Stimulated activated CD4-positive, alpha-beta T cell treated with anti-CD3 and anti-CD28 coated beads, TNF-alpha, amount 100 ng/mL, for 4 hours (primary cell): ENCODE measurements at places on chromosomes 11 and 22.

- no peak for DNase-seq
Measured at GRCh38 chr11:3124821-3125220, 40.3 kb downstream of the OSBPL5 start.

GRCh38 chr11:70914496-70914895 is 337.9 kb downstream of the SHANK2 start:
- no peak for DNase-seq

- no peak for DNase-seq
Measured at GRCh38 chr22:18984564-18984963, 48.5 kb upstream of the PRODH start.

DNA sequence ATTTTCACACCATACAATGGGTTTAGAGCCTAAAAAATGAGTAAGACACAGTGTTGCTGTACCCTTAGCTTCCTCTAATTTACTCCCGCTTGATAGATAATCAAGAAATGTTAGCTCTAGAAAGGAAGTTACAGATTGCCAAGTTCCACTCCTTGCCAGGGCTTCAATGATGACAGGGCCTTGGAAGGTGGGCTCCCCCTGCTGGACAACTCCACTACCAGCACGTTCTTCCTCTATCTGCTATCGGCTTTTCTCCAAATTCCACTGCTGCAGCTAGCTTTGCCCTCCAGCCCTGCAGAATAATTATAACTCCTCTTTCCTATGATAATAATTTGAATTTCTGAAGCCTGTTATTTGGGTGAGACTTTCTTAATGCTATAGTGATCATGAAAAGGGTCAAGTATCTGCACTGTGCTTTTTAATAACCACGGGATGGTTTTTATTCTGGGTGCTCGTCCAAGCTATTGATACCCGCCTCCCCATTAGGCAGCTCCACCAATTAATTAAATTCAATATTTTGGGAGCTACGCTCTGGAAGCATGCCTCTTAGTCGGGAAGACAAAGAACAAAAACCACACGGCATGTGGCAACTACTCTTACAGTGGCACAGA is 9.0 kb downstream of the SYN3 start:
- peak; percentile 31 for DNase-seq

DNA sequence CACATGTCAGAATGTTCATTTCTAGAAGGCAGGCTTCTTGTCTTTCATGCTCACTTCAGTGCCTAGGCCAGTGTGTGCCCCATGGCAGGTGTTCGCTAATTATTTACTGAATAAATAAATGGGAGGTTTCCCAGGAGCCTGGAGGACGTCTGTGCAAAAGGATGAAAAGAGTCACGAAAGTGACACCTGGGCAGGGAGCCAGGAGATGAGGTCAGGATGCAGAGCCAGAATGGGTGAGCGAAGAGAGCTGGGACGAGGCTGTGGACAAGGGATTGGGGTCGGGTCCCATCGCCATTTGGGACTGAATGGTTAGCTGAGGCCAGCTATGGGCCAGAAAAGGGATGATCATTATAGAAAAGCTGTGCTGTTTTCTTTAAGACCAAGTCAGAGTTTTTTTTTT is 560.4 kb downstream of the TBC1D22A start:
- no peak for DNase-seq

GRCh38 chr11:128483211-128483788 is 104.1 kb downstream of the ETS1 start:
- DNase-seq: no peak

GRCh38 chr22:33112580-33112979 is 54.4 kb upstream of the SYN3 start:
- no peak for DNase-seq

- DNase-seq: no peak
Measured at GRCh38 chr11:102530558-102530957, at the start of gene MMP7. MMP7 (minus strand) TSS chr11:102530747; CDS start chr11:102530700, 47 bp downstream.

DNA sequence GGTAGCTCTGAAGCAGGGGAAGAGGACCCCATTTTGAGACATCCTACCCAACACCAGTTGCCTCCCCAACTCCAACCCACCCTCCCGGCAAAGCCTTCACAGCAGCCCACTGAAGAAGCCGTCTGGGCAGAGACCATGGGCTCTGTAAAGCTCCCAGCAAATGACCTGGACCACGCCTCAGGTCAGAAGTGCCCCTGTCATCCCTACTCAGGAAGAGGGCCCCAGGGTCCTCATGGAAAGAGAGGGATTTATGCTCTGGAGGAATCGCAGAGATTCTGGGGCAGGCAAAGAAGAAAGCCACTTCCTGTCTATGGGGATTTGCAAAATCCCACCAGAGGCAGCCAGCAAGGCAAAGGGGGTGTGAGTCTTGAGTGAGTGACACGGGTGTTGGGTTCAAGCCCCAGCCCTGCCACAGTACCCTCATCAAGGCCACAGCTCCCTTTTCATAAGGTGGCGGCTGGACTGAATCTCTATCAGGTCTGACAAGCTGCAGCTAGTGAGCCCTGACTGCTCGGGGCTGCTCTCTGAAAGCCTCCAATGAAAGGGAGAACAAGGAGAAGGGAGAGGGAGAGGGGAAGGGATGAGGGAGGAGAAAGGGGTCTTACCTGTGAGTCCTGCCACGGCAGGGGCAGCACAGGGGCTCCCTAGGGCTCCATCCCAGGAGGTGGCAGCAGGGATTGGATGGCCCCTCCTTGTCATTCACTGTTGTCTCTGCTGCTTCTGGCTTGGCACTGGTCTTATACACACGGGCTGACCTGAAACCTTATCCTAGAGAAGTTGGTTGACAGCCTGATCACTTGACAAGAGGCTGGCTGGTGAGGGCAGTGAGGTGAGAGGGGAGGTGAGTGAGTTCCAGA is at the start of gene UCP3:
Gene UCP3, minus strand, starts transcription at position 713 of the 857 bp plus-strand sequence. CDS start 2,043 bp downstream, outside the sequence.
- DNase-seq: no peak

DNA sequence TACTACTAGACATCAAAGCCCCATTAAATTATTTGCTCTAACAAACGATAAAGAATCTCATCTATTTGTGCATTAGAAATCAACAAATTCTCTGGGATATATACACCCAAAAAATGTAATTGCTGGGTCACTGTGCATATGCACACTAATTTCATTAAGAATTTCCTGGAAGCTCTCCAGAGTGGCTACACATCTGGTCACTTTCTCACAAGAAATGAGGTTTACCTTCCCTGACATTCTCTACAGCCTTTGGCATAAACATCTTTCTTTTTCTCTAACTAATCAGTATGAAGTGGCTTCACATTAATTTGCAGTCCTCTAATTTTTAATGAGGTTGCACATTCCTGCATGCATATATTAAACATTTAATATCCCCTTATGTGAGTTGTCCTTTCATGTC is 150.8 kb upstream of the ANO5 start:
- no peak for DNase-seq

GRCh38 chr11:85105868-85106267 is 521.3 kb downstream of the DLG2 start:
- DNase-seq: no peak

DNA sequence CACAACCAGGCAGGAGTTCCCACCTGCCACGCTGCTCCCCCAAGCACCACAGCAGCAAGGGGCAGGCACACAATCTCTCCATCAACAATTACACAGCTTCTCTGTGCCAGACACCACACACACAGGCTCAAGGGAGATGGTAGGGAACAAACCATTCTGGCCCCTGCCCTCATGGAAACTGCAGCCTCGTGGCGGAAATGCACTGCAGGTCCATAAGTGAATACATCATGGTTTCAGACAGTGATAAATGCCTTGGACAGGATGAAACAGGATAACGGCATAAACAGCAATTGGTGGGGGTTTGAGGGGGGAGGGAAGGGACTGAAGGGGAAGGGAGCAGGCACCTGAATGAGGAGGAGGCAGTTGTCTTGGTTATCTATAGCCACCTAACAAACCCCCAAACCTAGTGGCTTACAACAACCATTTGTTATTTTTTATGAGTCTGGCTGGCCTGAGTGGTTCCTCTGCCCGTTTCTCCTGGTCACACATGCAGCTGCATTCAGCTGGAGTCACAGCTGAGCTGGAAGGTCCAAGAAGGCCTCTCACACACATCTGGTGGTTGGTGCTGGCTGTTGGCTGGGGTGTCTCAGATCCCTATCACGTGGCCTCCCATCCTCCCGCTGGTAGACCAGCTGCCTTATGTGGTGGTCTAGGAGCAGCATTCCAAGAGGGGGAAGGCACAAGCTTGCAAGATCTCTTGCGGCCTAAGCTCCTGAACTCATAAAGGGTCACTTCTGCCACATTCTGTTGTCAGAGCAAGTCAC is 15.0 kb upstream of the YWHAH start:
- no peak for DNase-seq

- DNase-seq: no peak
Measured at GRCh38 chr11:98568013-98568412, 452.7 kb upstream of the CNTN5 start.

DNA sequence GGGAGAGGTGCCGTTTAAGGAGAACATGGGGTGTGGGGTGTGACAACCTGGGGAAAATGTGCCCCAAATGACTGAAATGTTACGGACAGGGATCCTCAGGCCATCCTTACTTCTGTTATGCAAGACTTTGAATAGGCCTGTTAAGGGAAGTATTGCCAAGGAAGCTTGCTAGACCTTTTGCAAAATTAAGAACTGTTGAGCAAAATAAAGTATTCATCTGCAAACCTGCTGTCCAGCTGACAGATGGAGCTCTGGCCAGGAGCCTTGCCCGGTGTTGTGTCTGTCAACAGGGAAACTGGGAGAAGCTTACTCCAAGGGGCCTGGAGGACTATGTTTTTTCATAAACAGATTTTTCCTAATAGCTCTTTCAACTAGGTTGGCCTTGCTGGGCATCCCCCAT is 48.0 kb downstream of the FAT3 start:
- no peak for DNase-seq

GRCh38 chr22:35620624-35621251 is 3.6 kb upstream of the MB start:
- no peak for DNase-seq

DNA sequence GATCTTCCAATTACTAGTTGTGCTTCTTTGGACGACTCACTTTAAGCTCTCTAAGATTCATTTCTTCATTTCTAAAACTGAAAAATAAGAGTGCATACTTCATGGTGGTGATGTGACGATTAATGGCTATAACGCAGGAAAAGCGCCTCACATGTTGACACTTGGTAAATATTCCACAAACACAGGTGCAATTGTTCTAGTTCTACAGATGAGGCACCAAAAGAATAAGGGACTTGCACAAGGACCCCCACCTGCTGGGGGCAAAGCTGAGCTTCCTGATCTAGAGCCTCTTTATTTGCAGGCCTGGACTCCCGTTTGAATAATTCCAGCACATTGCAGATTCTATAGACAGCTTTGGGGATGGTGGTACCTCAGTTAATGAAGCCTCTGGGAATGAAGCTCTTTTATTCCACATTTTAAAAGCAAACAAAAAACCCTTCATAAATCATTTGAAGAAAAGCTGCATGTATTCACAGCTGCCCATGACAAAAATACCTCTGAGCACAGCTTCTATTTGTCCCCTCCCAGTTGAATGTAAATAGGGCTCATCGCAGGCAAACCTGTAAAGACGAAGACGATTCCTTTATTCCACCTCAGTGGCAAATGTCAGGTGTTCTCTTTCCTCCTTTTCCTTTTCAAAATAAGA is 14.9 kb upstream of the CADM1 start:
- DNase-seq: no peak

DNA sequence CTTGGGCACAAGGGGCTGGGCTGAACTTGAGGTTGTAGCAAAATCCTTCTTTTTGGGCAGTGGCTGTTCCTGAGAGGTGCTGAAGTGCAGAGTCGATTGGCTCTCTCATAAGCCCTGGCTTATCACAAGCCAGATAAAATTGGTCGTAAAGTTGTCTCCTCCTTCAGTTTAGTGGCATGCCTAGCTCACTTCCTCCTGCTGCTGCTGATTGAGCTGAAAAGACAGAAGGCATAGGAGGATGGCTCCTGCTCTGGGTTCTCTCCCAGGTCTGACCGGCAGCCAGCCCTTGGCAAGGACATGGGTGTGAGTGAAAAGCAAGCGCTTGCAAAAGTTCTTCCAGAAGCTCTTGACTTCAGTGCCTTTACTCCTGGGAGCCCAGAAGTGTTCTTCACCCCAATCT is 83.9 kb downstream of the LDLRAD3 start:
- DNase-seq: no peak

- no peak for DNase-seq
Measured at GRCh38 chr22:27912101-27912500, 7.0 kb downstream of the PITPNB start.

DNA sequence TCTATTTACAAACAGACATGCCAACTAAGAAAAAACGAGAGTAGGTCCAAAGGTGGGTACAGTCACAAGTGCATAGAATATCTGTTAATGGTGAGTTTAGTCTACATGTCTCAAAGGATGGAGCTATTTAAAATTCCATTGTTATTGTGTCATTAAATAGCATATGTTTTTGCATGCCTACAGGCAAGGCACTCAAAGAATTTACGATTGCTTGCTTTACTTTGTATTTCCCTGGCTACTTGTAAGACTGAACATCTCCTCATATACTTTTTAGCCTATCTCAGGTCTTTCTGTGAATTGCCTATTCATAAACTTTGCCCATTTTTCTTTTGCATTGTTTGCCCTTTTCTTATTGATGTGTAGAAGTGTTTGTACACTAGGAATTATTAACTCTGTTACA is 39.7 kb downstream of the DEUP1 start:
- DNase-seq: no peak

DNA sequence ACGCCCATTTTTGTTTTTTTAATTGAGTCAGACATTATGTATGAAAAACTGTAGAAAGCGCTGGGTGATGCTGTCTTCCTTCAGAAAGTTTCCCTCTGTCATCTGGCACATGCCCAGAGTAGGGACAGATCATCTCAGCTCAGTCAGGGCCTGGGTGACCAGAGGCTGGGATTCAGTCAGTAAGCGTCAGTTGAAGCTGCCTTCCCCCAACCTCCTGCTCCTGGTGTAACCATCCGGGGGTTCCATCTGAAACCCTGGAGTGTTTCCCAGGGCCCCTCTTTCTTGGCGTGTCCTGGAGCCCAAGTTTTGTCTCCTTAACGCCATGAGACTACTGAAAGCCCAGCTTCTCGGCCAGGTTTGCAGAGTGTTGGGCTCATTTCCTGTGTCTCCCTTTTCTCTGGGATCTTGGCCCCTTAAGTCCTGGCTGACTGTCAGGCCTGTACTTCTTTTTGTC is 10.7 kb downstream of the PPFIA1 start:
- DNase-seq: no peak

DNA sequence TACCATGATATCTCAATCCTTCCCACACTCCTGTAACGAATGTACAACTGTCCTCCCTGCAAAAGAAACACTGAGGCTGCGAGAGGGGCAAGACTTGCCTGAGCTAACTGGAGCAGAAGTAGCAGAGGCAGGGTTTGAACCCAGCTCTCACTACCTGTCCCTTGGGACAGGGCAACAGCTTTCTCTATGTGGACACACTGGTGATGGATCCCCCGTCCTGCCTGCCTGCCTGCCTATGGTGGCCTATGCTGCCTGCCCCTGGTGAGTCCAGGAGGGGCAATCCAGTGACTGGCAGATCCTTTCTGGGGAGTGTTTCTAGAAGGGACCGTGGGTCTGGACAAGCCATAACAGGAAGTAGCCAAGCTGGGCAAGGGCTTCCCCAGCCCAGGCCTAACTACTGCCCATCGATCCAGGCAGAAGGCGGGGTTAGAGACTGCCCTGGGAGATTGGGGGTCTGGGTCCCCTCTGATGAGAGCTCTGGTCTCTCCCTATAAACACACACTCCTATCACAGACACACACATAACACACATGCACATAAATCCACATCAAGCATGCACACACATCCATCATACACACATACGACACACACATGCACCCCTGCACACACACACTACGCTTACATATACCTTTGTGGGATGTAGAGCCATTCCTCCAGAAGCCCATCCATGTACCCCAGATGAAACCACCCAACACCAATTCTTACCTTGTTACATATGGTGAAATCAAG is 1.1 kb upstream of the EMID1 start:
- no peak for DNase-seq
